Stimulated activated CD8-positive, alpha-beta memory T cell treated with anti-CD3 and anti-CD28 coated beads, Interleukin-4, amount 100 ng/mL, for 1 hour (primary cell): ENCODE measurements at places on chromosomes 16 and 17.
A peak's percentile ranks its signal among the peaks of the same experiment; 100 is the strongest.

DNA sequence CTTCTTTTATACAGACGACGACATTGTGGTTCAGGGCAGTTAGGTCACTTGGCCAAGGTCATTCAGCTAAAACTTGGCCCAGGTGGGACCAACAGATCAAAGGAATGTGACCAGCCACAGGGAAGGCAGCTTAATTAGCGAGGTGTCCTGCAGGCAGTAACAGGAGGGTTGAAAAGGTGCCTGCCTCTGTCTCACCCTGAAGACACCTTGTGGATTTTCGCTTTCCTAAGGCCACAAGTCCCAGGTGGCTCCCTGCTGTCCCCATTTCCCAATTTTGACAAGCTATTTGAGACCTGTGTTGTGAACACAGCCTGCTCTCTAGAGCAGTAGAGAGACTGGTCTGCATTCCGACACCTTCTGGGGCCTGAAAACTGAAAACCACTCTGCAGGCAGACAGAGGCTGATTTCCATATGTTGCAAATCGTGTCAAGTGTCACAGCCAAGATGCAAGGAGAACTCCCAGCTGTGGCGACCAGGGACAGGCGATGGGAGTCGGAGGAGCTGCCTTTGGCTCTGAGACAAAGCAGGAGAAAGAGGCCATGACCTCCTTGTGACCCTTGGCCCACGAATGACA, 593.1 kb upstream of the CDH5 start:
- no peak for DNase-seq

GRCh38 chr16:354971-355461, 2.5 kb upstream of the AXIN1 start:
- DNase-seq, result peak; percentile 38

- DNase-seq, result no peak
Measured at GRCh38 chr17:41307647-41308046, 1.5 kb downstream of the KRTAP16-1 start.

DNA sequence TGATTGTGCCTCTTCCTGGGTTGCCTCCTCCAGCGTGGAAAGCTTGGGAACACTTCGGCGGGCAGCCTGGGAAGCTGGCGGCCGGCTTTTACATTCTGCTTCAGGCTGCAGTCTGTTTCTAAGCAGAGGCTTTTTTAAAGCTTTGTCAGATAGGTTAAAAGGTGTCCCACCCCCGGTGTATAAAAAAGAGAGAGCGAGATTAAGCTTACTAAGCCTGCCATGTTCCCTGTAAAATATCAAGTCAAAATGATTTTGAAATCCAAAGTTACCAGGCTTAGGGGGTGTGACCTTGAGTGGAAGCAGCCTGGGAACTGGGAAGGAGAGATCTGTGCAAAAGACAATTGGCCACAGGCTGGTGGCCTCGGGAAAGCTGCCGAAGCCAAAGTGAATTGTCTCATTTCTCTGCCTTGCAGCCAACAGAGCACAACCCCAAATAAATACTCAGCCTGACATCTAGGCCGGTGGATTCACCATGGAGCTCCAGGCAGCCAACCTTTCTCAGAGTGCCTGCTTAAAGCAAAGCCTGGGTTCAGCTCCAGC, 254.5 kb downstream of the FTO start:
- no peak for DNase-seq

- no peak for DNase-seq
Measured at GRCh38 chr17:79970576-79971068, 65.0 kb downstream of the TBC1D16 start.

- DNase-seq, result no peak
Measured at GRCh38 chr17:65514082-65514481, 47.4 kb downstream of the AXIN2 start.

DNA sequence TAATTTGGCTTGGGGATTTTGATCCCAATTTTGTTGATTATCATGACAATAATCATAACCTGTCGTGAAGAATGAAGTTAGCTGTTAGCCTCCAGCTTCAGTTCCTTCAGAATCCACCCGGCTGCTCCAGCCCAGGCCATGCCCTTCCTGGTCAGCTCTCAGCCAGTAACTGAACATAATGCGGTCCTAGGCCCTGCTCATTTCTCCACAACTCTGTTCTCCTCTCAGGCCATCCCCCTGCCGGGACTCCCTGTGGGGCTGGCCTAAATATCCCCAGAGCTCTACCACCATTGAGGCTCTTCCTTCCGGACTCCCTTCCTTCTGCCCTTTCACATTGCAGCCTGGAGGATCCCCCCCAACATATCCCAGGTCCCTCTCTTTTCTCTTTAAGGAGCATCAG, 833.4 kb upstream of the GOT2 start:
- no peak for DNase-seq

DNA sequence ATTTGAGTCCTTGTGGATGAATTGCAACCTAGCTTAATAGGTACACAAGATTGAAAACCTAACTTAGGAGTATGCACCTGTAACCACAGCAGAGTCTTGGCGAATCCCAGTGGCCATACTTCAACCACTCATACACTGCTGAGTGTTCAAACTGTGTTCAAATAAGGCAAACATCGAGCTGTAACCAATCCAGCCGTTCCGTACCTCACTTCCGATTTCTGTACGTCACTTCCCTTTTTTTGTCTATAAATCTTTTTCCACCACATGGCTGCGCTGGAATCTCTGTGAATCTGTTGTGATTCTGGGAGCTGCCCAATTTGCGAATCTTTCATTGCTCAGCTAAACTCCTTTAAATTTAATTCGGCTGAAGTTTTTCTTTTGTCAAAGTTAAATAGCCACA, 190.6 kb downstream of the MAF start:
- no peak for DNase-seq

DNA sequence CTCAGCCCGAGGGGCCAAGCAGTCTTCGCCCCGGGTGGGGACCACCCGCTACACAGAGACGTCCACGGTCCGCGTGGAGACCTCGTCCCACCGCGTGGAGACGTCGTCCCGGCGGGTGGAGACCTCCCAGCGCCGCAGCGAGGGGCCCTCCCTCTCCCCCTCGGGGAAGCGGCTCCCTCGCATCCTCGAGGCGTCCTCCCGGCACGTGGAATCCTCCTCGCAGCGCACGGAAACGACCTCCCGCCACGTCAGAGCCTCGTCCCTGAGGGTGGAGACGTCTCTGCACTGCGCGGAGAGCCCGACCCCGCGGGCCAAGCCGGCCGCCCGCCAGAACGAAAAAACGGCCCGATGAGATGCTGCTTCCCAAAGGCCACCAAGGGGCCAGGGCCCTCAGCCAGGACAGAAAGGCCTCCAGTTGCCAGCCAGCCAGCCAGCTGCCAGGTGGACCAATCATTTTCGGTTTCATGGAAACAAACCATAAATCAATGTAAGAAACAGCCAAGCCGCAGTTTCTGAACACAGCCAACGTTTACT, 424 bp downstream of the C17orf100 start:
- DNase-seq, result no peak

DNA sequence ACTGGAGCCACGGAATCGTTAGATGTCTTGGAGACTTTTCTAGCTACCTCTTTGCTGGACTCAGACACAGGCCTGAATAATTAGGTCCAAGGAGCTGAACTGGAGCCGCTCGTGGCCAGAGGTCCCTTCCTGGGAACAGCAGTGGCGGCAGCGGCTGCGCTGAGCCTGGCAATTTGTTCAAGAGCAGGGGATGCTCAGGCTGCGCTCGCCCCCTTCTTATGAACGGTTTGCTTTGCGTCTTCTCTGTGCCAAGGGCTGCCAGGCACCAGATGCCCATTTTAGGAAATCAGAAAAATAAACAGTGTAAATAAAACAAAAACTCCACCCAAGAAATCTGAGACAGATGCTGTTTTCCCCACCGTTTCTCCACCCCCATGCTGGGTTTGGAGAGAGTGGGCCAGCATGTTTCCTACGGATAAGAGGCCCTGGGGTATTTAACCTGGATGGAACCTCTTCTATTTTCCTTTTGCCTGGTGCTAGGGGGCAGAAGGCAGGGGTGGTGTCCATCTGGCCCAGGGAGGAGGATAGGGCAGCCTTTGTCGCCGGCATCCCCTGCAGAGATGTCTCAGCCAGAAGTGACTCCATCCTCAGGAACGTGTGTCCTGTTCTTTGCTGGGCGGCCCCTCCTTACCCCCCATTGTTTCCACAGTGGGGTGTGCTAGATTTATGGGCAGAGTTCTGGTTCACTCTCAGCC, 163.4 kb downstream of the SEC14L1 start:
- no peak for DNase-seq

- no peak for DNase-seq
Measured at GRCh38 chr17:82599674-82600661, 48.3 kb downstream of the WDR45B start.

- DNase-seq, result no peak
Measured at GRCh38 chr16:78176435-78176834, 77.0 kb downstream of the WWOX start.

DNA sequence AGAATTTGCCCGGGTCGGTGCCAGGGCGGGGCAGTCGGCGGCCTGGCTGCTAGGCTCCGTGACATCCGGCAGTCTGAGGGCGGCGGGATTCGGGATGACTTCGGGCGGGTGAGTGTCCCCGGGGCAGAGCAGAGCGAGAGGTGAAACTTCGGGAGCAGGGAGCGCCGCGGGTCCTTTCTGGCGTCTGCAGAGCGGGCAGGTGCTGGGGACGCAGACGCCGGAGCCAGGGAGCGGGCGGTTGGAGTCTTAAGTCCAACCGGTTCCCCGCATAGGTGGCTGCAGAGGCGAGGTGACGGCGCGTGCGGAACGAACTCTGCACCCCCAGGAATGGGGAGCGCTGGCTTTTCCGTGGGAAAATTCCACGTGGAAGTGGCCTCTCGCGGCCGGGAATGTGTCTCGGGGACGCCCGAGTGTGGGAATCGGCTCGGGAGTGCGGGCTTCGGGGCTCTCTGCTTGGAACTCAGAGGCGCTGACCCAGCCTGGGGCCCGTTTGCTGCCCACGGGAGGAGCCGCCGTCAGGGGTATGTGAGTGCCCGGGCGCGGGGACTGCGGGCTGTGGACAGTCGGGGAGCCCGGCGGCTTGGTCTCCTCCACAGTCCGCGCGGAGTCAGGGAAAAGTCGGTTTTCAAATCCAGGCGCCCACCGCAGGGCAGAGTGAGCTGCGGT, at the start of gene B4GALNT2:
B4GALNT2 (plus strand) TSS at position 71 of the 666 bp plus-strand sequence; CDS start at position 95, 24 bp downstream.
- no peak for DNase-seq

DNA sequence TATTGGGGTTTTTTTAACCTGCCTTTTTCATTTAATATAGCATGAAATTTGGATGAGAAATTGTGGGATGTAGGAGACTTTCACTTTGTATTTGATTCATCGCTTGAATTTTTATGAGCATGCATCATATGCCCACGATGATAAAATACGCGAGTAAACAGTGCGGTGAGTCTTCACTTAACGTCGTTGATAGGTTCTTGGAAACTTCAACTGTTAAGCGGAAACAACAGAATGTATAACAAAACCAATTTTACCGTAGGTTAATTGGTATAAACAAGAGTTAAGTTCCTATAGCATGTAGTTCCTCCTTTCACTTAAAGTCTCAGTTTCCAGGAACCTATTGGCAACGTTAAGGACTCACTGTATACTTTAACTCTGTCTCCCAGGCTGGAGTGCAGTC, 28.7 kb downstream of the MMP15 start:
- DNase-seq, result no peak

DNA sequence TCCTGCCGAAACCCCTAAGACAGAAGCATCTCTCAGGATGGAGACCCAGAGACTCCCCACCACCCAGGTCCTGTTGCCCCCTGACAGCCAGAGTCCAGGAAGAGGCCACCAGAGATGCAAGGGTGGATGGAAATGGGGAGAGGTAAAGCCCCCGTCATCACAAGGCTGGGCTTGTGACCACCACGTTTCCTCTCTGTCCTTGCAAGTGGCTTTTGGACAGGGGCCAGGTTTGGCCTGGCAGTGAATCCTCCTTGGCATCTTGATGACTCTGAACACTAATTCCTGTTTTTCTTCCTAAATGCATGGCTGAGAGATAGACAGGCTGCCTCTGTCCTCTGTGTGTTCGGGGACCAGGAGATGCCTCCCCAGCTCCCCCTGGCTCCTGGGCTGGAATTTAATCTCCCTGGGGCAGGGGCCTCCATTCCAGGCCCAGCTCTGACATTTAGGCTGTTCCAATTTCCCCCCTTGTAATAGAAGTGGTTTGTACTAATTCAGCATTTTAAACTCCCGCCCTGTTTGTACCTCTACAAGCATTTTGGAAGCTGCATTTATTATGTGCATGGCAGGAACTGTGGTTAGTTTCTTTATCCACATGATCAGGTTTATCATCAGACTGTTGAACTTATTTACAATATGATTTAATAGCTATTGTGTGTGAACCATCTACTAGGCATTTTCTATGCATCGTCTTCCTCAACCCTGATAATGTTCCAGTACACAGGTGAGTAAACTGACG, 116.1 kb upstream of the IRX6 start:
- no peak for DNase-seq

- DNase-seq, result no peak
Measured at GRCh38 chr17:28723159-28723835, 2.7 kb downstream of the TLCD1 start.

DNA sequence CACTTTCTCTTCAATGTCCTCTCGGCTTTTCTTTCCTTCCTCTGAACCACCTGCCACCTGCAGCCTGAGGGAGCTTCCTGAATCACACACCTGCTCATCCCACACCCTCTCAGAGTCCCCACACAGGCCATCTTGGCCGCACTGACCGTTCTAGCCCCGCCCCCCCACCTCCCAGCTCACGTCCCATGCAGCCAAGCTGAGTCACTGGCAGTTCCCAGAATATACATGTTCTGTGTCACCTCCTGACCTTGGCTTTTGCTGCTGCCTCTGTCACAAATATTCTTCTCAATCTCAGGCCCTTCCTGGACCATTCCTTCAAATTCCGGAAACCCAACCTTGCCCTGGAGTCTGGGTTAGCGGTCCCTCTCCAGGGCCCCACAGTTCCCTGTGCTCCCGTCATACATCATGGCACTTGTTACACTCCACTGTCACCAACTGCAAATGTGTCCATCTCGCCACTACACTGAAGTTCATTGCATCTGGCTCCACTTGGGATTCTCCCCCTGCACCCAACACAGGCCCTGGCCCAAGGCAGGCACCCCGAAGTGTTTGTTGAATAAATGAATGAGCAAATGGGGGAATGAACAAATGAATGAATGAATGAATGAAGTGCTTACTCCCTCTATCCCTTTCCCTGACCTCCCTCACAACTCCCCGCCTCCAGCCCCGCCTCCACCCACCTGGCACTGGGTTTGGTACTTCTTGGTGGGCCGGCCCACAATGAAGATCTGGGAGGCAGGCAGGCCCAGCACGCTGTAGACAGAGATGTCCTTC, 12.8 kb downstream of the PIMREG start:
- DNase-seq, result no peak

- no peak for DNase-seq
Measured at GRCh38 chr16:56936491-56936890, 4.5 kb downstream of the HERPUD1 start.

GRCh38 chr16:74431516-74431915, 10.2 kb upstream of the CLEC18B start:
- DNase-seq, result no peak

DNA sequence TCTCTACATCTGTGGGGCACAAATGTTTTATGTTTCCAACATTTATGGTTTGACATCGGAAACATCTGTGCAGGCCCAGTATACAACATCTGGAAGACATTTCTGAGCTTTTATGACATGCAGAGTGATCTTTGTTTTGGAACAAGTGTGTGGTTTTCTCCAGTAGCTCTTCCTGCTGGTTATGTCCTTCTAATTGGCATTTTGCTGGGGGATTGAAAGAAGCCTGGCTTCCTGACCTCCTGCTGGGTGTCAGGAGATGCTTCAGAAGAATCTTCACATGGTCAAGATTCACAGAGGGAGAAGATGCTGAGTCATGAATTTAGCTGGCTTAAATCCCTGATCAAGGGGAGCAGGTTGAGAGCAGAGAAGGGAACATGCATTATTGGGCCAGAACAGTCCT, 279.5 kb upstream of the MYOCD start:
- DNase-seq, result no peak
